Left renal pelvis (tissue), 4 donors: ENCODE measurements at places on chromosomes 7 and 10.
A peak's percentile ranks its signal among the peaks of the same experiment; 100 is the strongest.

GRCh38 chr10:122051609-122052385, 62.8 kb downstream of the TACC2 start:
- peak; percentile 46 for DNase-seq

- no peak for DNase-seq
Observed at GRCh38 chr7:112336936-112337576, 113.2 kb upstream of the IFRD1 start.

GRCh38 chr10:32971536-32972091, 13.6 kb upstream of the ITGB1 start:
- DNase-seq: no peak

DNA sequence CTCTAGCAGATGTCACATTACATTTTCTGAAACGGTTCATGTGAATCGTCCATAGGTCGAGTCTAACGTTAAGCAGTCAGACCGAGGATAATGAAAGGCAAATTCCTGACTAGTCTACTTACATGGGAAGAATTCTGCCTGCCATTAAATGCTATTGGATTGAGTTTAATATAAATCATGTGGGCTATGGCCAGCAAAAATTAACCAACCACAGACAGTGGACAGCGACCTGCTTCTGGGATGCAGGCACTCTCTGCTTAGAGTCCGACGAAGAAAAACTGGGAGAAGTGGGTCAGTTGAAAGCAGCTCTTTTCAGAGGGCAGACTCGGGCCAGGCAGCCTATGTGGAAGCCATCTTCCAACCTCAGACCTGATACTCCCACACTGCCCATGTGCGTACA, 16.6 kb downstream of the PIP4K2A start:
- no peak for DNase-seq

DNA sequence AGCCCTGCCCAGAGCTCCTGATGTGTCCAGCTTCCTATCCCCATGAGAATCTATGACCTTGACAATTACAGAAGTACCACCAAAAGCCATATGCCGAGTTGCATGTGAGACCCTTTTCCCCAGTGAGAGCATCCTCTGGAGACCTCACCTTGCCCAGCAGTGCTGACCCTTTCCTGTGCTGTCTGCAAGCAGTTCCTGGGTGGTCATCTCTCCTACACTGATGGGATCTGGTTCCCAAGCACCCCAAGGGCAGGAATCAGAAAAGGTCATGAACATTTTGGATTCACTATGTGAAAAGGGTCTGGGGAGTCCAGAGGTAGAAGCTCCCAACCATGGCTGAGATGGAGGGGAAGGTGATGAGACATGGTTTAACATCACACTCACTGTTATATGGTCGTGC, 18.2 kb downstream of the SFTPD start:
- DNase-seq: no peak

DNA sequence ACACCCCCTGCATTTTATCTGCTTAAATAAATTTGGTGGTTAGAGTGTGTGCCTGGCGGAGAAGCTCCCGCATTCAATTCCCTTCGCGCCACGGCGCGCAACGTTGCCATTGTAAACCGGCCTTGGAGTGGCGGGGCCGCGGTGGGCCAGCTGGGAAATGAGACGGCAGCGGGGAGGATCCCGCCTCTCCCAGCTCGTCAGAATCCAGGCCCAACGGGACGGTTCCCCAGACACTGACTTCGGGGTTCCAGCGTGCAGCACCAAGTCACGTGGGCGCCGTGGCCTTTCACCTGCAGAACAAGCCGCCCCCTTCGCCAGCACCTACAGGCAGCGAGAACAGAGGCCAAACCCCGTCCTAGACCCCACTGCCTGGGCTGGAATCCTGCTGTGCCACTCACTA, 103.4 kb downstream of the GRID1 start:
- DNase-seq: no peak

GRCh38 chr7:132436121-132436520, 140.1 kb downstream of the PLXNA4 start:
- DNase-seq: no peak

DNA sequence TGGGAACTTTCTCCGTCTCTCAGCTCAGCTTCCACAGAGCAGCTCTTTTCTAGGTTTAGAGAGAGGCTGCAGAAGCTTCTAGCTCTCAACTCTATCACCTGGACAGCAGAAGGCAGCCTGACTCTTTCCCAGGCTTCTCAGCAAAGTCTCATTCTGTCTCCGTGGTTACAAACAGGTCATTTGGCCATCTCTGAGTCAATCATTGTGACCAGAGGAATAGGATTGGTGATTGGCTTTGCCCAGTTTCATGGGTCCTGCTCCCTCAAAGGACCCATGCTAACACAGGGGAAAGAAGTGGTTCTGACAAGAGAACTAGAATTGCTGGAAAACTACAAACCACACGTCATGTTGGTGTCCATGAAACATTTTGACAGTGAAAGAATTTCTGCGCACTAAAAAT, 43.6 kb downstream of the PRR15 start:
- no peak for DNase-seq

DNA sequence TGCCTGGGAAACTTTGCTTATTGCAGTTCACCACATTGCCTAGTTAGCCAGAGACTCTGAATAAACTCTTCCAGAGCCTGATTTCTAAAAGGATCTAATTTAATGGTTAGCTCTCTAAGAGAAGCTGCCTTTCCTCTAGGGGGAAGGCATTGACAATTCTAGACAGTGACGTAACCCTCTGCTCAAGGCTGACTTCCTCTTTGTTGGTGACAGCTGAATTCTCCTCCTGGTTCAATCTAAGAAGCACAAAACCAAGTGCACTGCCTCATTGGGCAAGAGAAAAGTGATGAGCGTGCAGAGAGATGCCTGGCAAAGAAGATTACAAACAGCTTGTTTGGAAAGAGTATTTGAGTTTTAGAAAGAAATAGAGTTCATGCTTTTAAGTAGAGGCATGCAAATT, 102.7 kb downstream of the MACC1 start:
- no peak for DNase-seq

- no peak for DNase-seq
Observed at GRCh38 chr10:101308051-101308450, 45.9 kb upstream of the BTRC start.

- no peak for DNase-seq
Observed at GRCh38 chr7:41010418-41010817, 692.5 kb downstream of the INHBA start.

- no peak for DNase-seq
Observed at GRCh38 chr10:131938681-131939080, 37.9 kb downstream of the PPP2R2D start.

GRCh38 chr10:106440767-106441166, 723.7 kb downstream of the SORCS1 start:
- DNase-seq: no peak

DNA sequence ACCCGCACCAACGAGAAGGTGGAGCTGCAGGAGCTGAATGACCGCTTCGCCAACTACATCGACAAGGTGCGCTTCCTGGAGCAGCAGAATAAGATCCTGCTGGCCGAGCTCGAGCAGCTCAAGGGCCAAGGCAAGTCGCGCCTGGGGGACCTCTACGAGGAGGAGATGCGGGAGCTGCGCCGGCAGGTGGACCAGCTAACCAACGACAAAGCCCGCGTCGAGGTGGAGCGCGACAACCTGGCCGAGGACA, 1.6 kb downstream of the VIM start:
- DNase-seq: no peak

DNA sequence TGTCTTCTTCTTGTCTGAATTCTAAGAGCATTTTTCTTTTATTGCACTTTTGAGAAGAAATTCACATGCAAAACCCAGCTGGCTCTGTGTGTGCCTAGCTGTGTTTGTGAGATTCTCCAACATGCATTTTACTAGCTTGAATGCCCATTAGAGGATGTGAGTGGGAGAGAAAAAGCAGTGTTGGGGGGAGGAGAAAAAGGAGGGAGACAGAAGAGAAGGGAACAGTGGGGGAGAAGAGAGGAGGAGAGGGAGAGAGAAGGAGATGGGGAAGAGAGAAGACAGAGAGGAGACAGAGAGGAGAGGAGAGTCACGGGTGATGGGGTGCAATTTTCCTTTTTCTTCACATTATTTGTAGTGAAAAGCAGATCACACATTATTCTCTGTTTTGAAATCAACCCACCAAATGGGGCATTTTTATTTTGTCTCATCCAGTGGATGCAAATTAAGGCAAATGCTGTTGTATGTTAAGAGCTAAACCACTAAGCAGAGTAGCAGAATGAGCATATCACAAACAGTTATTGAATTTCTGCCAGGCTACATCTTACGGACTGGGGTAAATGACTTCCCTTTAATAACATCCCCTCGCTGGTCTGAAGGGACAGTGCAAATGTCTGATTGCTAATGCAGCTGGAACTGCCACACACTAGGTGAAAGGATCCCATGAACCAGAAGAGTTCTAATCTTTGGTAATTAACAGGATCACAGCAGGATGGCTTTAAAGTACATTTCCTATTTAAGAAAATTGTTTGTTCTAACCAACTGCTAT, 849 bp downstream of the LRRN3 start:
- DNase-seq: no peak

DNA sequence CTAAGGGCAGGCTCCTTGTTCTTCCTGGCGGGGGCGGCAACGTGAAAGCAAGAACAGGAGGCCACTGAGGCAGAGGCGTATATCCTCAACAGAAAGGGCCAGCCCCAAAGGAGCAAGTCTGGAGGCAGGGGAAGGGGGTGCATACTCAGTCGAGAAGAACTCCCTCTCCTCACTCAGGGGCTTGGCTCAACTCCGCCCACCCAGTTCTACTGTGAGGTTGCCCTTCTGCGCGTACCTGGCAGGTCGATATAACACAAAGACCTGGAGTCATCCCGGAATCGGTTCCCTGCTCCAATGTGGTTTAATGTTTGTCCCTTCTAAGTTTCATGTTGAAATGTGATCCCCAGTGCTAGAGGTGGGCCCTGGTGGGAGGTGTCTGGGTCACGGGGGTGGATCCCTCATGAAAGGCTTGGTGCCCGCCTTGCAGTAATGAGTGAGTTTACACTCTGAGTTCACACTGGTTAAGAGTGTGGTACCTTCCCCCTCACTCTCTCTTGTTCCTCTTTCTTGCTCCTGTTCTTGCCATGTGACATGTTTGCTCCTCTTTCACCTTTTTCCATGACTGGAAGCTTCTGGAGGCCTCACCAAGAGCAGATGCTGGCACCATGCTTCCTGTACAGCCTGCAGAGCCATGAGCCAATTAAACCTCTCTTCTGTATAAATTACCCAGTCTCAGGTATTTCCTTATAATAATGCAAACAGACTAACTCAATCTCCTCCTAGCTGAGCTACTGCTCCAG, 32.6 kb downstream of the GSDME start:
- DNase-seq: no peak

DNA sequence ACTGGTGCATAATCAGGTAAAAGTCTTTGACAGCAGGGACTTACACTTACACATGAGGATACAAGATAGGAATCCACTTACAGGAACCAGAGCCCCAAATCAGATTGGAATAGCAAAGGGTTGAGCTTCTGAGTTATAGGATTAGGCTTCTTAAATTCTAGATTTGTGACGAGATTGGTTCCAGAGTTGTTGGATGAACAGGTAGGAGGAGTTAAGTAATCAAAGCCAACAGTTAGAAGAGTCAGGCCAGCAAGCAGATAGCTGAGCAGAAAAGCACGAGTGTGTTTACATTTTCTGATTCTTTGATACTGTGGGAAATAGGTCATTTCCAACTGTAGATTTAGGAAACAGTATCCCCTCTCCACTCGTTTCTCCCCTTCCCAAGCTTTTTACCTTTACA, 167.0 kb downstream of the MDFIC start:
- no peak for DNase-seq

GRCh38 chr10:78865538-78865875, 203.3 kb upstream of the ZMIZ1 start:
- no peak for DNase-seq

- no peak for DNase-seq
Observed at GRCh38 chr7:111744501-111745155, 182.3 kb upstream of the IMMP2L start.

DNA sequence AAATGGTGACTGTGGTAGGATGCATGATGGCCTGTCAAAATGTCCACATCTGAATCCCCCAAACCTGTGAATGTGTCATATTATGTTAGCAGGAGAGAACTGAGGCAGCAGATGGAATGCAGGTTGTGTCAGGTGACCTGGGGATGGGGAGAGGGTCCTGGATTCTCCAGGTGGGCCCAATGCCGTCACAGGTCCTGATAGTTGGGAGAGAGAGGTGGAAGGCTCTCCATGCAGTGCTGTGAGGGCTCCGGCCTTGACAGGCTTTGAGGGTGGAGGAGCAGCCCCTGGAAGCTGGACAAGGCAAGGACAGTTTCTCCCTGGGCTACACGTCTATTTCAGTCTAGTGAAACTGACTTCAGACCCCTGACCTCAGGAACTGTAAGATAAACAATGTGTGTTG, 330.9 kb upstream of the ZNF32 start:
- no peak for DNase-seq

DNA sequence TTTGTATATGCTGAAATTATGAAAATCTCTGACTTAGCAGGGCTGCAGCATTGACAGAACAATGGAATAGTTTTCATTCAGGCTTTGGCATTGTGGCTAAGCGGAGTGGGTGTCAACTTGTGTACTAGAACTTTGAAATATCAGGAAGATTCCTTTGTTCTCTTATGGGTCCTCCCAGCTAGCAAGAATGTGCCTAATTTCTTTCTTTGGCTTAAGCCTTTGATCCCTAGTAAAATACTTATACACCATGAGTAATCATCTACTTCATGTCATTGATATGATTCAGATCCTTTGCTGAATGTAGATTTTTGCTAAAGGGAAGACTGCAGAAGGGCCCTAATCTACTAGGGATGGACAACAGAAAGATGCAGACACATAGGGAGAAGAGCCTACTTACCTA, 6.2 kb downstream of the AVL9 start:
- DNase-seq: no peak

- DNase-seq: no peak
Observed at GRCh38 chr10:68235111-68235510, 3.2 kb upstream of the ATOH7 start.

- no peak for DNase-seq
Observed at GRCh38 chr7:29304756-29305155, 110.2 kb downstream of the CHN2 start.

- DNase-seq: no peak
Observed at GRCh38 chr7:44898039-44898438, 12.7 kb upstream of the PURB start.

- DNase-seq: no peak
Observed at GRCh38 chr7:107559864-107560263, 3.9 kb downstream of the COG5 start.
